ENCODE measurements at places on chromosomes 12 and 14.

DNA sequence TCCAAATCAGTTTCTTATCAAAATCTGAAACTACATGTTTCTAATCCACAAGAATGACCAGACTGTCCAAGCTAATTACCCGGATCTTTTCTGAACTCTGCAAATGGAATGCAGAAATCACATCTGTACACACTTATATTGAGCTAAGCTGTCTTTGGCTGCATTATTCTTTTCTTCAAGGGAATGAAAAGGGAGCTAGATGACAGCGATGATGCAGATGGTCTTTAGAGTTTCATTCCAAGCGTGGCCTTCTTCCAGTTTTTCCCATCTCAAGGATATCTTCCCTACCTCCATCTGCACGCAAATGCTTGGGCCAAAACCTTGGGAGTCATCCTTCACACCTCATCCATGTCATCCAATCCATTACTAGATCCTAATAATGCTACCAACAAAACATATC is 12.6 kb downstream of the KCNH5 start:
- DNase-seq = no peak

DNA sequence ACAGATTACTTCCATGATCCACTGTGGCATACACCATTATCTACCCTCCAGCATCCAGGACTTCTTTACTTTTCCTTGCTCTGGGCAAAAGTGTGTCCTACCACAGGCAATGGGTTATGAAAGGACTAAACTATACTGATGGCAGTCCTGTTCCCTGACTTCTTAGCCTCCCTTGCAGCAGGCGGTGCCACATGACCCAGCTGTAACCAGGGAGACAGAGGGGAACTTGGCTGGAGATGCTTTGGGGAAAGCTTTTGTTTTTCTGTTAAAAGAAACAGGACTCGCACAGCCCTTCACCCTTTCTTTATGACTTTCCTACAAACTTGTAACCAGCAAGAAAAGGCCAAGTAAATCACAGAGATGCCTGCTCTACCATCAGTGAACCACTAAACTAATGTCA is 394.4 kb downstream of the PCNX1 start:
- DNase-seq = no peak

GRCh38 chr14:99968191-99968920 is 96.9 kb upstream of the EVL start:
- DNase-seq = no peak

DNA sequence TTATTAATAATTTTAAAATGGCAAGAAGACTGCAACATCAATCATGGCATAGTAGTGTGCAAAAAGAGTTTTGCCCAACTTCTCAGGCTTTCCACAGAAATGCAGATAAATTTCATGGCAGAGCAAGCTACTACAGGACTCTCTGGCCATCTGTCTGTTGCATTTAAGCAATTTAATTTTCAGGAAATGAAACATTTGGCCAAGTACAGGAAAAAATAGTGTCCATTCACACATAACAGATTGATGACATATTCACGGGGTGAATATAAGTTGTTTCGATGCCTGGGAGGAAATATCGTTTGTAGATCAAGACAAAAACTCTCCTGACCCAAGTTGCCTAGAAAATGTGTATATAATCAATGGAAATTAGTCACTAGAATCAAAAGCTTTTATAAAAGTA is 324.0 kb downstream of the PRKD1 start:
- DNase-seq = no peak

DNA sequence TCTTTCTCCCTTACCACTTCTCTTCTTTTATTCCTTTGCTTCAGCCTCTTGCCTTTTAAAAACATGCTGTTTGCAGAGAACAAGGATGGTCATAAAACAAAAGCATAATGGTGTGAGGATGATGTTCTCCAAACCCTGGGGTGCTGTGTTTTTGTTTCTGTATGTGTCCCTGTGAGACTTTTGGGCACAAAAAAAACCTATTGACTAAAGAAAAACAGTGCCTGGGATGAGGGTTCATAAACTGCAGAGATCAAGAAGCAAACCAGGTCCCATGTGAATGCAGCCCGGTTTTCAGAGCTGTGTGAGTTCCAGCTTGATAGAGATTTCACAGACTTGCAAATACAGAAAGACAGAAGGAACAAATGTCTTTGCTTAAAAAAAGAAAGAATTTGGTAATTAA is 148.6 kb upstream of the CPSF6 start:
- no peak for DNase-seq

DNA sequence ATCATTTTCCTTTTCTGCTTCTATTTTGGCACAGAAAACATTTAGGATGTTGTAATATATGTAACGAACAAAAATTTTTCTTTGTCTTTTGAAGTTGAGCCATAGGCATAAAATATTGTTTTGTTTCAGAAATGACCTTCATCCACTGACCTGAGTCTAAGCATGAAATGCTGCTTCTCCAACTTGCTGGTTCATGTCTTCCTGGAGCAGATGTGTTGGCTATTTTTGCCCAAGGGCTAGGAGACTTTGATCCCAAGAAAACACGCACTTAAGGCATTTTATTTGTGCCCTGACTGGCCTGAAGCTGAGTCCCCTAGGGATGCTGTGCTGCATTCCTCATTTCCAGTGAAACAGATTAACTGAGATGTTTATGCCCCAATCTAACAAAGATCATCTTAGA is 27.2 kb upstream of the ALG10B start:
- no peak for DNase-seq

DNA sequence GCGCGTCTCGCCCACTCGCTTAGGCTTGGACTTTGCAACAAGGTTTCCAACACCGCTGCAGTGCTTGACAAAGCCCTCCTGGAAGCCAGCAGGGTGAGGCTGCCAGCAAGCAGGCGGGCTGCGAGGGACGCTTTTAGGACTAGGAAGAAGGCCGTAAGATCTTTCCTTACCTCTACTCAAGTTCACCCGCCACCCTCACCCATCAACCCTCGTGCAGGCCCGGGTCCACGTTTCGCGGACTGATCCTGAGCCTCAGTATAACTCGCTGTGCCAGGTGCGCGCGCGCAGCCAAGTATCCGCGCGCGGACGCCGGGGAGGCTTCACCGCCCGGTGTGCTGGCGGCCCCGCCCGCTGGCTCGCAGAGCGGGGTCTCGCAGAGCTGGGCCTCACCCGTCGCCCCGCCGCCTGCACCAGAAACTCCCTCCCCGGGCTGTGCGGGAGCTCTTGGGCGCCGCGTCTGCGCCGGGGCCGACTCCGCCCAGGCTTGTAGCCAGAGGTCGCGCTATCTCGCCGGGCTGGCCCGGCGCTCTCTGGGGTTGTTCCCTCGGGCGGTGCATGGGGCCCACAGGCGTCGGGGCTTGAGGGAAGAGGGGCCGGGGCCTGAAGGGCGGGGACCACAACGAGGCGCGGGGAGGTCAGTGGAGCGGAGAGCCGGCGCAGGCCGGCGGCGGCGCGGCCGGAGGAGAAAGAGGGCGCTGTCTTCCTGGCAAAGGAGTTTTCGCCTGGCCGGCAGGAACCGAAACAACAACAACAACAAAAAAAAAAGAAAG is 7.6 kb upstream of the SIX1 start:
- DNase-seq = no peak

DNA sequence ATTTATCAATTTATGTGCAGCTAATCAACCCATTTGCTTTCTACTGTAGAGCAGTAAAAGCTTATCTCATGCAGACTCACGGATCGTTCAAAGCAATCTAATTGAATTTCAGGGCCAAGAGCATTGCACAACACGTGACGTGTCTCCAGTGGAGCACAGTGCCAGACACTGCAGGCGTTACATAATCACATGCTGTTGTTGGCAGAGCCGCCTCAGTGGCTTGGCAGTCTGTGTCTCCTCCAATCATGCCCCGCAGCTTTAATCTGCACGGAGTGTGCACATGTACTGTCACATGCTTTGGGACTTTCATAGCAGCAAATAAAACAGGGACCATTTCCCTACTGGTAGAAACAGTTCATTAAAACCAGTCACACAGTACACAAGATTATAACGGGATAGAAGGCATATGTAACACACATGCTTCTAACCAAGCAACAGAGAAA is 309.3 kb downstream of the ITPR2 start:
- no peak for DNase-seq

GRCh38 chr14:102208741-102209140 is 69.0 kb downstream of the WDR20 start:
- no peak for DNase-seq

GRCh38 chr14:94001016-94001415 is 3.9 kb downstream of the CCDC197 start:
- no peak for DNase-seq

DNA sequence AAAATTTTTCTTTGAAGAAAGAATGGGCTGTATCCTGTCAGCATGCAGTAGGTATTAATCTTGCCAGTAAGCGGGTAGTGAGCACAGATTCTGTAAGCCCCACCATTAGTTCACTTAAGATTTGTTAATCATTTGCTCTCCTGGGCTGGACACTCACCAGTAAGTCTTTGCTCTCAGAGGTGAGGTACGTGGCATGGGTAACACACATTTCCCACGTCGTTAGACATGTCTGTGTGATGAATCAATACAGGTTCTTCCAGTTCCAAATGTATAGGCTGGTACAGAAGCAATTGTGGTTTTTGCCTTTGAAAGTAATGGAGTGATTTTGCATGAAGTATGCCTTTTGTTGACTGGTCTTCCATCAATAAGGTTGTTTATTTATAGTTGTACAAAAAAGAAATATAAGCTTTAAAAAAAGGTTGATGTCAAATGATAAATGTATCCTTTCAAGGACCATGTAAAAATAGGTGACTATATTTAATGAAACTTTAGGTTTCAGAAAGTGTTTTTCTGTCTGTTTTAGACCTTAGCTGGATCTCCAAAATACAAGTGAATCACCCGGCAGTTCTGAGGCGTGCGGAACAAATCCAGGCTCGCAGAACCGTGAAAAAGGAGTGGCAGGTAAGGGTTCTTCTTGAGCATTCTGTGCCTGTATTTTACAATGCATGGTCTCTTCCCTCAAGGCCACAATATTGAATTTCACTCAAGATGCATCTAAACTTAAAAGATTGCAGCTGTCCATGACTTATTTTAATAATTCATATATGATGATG is 45.5 kb downstream of the DERA start:
- DNase-seq = no peak

GRCh38 chr14:71355324-71356201 is 448.3 kb downstream of the PCNX1 start:
- no peak for DNase-seq

- peak; percentile 73 for DNase-seq
Measured at GRCh38 chr14:50773632-50774541, 57.1 kb downstream of the NIN start.

DNA sequence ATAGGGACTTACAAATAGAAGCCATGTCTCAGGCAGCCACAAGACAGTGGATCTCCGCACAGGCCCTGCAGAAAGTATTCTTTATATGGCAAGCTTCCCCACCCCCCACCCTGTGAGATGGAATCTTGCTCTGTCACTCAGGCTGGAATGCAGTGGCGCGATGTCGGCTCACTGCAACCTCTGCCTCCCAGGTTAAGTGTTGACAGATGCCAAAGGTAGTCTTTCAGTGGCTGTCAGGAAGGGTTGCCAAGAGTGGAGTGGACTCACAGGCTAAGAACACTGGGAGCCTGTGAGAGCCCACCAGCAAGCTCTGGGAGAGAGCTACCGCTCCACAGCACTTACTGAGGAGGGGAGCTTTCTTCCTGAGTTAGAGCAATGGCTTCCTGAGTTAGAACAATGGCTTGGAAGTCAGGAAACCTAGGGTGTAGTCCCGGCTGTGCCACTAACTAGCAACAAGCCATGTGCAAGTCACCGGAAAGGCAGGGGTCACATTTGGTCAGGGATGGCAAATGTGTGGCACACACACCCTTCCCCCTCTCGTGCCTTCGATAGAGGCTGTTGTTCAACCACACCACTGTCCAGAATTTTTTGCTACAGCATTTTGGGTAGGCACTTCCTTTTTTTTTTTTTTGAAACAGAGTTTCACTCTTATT is 2.6 kb downstream of the RNASE1 start:
- no peak for DNase-seq

DNA sequence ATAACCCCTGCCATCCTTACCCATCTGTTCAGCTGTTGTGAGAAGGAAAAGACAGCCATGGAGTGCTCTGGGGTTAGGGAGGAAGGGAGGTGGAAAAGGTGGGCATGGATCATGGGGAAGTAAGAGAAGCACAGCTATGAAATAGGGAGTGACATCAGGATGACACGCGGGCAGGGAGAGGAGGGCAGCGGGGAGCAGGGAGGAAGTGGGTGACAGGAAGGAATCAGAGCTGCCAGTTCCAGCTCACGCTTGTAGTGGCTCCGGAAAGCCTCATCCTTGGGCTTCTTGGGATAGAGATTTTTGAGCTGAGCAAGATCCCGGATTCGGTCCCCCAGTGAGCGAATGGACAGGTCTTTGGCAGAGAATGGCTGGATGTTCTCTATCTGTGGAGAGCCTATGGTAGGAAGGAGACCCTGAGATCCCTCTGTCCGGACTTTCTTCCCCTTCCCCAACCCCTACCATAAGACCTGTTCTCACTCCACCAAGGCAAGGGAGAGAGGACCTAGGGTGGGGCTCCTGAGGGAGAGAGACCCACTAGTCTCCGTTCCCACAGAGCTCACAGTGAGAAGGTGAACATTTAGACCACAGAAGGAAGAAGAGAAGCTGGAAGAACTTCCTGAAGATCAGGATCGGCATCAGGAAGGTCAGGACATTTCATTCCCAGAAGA is 10.3 kb downstream of the NAB2 start:
- DNase-seq = no peak

DNA sequence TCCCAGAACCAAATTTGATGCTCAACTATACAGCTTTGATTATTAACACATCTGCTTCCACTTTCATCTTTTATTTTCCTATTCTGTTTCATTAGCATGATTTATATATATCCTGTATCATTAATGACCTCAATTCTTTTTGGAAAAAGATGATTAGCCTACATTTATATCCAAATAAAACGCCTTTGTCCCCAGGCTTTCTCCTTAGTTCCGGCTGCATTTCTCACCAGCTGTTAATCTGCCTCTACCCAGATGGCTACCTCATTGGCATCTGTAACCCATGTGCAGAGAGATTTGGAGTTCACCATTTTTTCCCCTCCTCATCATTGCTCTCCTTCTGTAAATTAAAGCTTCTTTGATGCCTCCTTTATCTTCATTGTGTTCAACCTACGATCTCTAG is 336.8 kb upstream of the RGS6 start:
- no peak for DNase-seq

GRCh38 chr12:86264451-86265328 is 8.5 kb upstream of the MGAT4C start:
- no peak for DNase-seq

DNA sequence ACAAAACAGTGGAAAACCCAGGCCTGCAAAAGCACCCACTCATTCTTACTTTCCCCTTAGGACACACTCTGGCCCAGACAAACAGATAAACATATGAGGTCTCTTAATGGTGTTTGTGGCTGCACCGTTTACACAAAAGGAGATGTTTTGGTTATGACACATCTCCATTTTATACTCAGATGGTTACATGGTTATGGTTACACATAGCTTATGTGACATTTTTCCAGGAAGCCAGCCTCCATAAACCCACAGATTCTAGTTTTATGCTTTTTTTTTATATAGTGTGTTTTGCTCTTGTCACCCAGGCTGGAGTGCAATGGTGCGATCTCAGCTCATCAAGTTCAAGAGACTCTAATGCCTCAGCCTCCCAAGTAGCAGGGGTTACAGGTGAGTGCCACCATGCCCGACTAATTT is 3.5 kb upstream of the KLRD1 start:
- no peak for DNase-seq

- no peak for DNase-seq
Measured at GRCh38 chr12:46365951-46366379, 6.6 kb downstream of the SLC38A2 start.

GRCh38 chr14:24430143-24430681 is 458 bp downstream of the KHNYN start:
- peak; percentile 88 for DNase-seq

All from WERI-Rb-1 (cell line).